ENCODE measurements at places on chromosomes 13 and 19.

GRCh38 chr19:58229255-58229639 is 533 bp downstream of the ZNF544 start:
- DNase-seq, result no peak

- DNase-seq, result no peak
Measured at GRCh38 chr13:72852207-72852606, 70.3 kb downstream of the PIBF1 start.

GRCh38 chr19:35377656-35378055 is 6.8 kb downstream of the GPR42 start:
- DNase-seq, result no peak

GRCh38 chr13:44816701-44817100 is 172.6 kb downstream of the NUFIP1 start:
- DNase-seq, result no peak

DNA sequence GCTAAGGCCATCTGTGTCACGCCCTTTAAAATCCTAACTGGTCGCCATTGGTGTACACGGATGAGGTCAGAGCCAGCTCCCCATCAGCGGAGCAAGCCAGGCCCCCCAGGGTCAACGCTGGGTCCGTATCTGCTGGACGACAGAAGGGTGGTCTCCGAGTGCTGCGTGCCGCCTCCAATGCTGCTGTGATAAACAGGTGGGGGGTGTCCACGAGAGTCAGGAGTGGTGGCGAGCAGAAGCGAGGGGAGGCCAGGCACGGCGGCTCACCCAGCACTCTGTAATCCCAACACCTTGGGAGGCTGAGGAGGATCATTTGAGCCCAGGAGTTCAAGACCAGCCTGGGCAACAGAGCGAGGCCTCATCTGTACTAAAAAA is 30.8 kb upstream of the CACTIN start:
- DNase-seq, result no peak

DNA sequence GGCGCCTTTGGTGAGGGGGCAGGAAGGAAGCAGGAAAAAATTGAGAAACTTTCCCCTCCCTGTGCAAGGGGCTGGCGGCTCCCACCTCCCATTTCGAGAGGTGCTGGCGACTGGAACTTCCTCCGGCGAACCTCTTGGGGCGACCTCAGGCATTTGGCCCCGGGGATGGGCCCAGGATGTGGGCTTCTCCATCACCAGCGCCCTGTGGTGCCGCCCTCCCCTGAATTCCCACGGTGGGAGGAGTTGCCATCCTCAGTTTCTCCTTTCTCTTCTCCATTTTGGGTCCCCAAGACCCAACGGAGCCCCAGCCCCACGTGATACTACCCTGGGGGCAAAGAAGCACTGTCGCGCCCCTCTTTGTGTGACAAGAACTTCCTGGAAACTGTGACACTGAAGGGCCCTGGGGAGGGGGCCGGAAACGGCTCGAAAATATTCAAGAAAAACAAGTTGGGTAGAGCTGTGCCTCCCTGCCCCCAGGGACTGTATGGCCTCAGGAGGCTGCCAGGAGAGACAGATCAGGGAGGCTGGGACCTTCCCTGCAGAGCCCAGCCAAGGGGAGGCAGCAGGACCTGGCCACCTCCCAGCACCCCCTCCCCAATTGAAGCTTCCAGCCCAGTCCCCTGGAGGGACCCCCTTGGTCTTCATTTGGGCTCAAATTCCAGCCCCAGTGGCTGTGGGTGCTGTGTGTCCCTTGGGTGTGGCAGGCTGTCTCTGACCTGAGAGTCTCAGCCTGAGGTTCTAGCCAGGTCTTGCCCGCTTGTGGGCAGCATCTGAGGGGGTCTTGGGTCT is 16.2 kb upstream of the AP1M2 start:
- DNase-seq, result no peak

- DNase-seq, result no peak
Measured at GRCh38 chr13:46529216-46529919, 23.6 kb upstream of the LRCH1 start.

GRCh38 chr19:435056-435706 is 25.7 kb downstream of the SHC2 start:
- DNase-seq, result no peak

GRCh38 chr13:42277618-42278276 is 5.8 kb downstream of the AKAP11 start:
- no peak for DNase-seq

- DNase-seq, result no peak
Measured at GRCh38 chr13:21723807-21724505, 53.1 kb downstream of the FGF9 start.

DNA sequence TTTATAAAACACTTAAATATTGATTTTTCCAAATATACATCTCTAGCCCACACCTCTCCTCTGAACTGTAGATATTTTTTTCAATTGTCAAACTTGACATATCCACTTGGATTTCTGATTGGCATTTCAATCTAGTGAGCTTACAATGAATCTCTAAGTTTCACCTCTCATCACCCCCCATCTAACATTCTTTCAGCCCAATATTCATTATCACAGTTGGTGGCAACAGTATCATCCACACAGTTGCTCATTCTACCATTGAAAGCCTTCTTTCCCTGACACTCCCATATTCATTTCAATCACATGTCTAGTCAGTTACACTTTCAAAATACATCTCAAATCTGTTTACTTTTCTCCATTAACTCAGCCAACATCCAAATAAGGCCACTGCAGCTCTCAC is 385.2 kb downstream of the PCDH20 start:
- DNase-seq, result no peak

DNA sequence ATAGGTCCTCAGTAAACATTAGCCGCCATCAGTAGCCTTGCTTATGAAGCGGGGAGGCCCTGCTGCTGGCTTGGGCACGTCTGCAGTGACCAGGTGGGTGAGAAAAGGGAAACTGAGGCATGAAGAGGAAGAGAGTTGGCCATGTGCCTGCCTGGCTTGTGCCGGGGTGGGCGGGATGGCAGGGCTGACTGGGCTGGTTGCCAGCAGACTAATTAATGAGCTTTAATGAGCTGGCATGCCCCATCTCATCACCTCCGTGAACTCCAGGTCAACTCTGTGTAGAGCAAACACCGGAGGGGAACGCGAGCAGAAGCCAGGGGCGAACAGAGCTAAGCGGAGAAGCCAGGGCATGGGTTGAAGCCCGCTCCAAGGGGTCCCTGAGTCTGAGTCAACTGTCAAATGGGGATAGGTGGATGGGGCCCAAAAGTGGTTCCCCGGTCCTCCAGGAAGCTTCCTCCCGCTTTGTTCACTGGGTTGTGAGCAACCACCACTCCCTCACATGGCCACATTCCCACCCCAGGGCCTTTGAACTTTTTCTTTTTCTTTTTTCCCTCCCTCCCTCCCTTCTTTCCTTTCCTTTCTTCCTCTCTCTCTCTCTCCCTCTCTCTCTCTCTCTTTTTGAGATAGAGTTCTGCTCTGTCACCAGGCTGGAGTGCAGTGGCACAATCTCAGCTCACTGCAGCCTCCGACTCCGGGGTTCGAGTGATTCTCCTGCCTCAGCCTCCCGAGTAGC is 8.7 kb downstream of the NR2F6 start:
- DNase-seq, result no peak

- DNase-seq, result no peak
Measured at GRCh38 chr13:76229281-76229680, 593.2 kb downstream of the LMO7 start.

- DNase-seq, result no peak
Measured at GRCh38 chr13:35468195-35468594, 8.3 kb downstream of the MAB21L1 start.

GRCh38 chr13:112616586-112617362 is 28.8 kb upstream of the TUBGCP3 start:
- DNase-seq, result peak; percentile 25

GRCh38 chr13:110400786-110401533 is 93.9 kb downstream of the COL4A2 start:
- DNase-seq, result no peak

DNA sequence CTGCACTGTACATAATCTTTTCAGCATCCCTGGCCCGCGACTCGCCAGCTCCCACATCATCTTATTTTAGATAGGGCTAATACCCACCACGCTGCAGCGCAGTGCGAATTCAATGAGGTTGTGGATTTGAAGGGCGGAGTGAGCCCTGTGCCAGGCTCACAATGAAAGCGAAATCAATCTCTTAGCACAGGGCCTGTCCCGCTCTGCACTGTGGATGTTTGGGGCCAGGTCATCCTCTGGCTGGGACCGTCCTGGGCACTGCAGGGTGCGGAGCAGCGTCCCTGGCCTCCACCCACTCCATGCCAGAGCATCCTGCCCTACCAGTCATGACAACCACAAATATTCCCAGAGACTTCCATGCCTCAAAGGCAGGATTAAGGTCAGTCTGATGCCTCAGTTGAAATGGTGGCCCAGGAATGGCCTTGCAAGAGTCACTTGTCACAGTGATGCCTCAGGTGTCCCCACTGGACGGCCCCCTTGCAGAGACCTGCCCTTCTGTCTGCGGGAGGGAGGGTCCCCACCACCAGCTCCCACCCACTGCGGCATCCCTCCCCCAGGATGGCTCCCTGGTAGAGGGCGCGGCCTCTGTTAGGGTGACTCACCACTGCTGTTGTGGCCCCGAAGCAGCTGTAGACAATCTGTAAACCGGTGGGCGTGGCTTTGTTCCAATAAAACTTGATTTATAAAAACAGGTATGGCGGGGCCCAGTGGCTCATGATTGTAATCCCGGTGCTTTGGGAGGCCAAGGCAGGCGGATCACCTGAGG is 5.6 kb downstream of the UHRF1 start:
- DNase-seq, result peak; percentile 97

- peak; percentile 53 for DNase-seq
Measured at GRCh38 chr19:10543420-10544241, at the start of gene ATG4D. TSS of gene ATG4D (plus strand) at chr19:10543904. CDS start at chr19:10544091, 187 bp downstream.

DNA sequence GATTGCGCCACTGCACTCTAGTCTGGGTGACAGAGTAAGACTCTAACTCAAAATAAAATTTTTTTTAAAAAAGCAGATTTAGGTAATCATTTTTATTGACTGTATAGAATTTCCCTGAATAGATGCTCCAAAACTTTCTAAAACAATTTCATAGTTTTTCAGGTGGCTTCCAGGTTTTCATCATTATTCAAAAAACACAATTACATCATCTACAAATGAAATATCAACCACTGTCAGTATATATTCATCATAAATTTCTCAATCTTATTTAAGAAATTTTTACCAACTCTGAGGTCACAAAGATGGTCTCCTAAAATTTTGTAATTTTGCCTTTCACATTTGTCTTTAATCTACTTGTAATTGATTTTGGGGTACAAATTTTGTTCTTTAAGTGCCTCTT is 48.1 kb downstream of the ZC3H13 start:
- DNase-seq, result no peak

GRCh38 chr13:109010912-109011311 is 381.5 kb downstream of the MYO16 start:
- no peak for DNase-seq

Measured in A172 (cell line).